ENCODE measurements at places on chromosomes 12 and 14. TPM values are rescaled to one million over a fixed set of nuclear protein-coding genes. Genes with fewer than 3 reads are reported as not detected.
A peak's percentile ranks its signal among the peaks of the same experiment; 100 is the strongest.

DNA sequence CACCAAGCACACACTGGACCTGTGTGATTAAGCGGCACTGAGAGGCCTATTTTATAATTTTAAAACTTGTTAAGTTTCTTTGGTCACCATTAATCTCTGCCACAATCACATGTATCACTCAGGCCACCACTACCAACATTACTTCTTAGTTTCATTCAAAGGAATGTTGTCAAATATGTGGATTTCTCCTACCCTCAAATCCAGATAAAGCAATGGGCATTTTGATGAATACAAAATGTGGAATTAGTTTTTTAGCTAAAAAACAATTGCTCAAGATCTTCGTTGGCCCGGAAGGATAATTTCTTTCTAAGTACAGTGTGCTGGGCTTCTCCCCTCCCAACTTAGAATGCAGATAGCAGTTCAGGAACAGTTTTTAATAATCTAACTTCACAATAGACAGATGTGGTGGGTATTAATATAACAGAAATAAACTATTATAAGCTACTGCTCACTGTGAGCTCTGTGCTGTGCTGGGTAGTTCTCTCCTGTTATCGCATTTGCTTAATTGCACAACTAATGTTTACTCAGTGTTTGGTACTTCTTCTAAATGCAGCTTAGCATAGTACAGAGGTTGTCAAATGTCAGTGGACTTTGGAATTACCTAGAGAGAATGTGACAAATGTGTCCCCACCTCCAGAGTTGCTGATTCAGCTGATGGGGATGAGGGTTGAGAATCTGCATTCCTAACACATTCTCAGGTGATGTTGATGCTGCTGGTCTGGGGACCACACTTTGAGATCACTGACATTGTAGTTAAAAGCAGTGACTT lies 266.7 kb upstream of the AMIGO2 start:
- DNase-seq, result no peak

GRCh38 chr14:72177251-72177650 lies 245.0 kb downstream of the RGS6 start:
- DNase-seq, result no peak

The ISM2 gene
- 0.44 TPM for total RNA-seq

GRCh38 chr14:100155049-100155621 lies 4.3 kb downstream of the DEGS2 start:
- DNase-seq, result no peak

- DNase-seq, result peak; percentile 40
Measured at GRCh38 chr12:116525418-116526001, 33.7 kb upstream of the MAP1LC3B2 start.

- DNase-seq, result no peak
Measured at GRCh38 chr12:110690127-110690430, 1.2 kb upstream of the HVCN1 start.

The RAD51AP1 gene
- total RNA-seq, result 0.44 TPM

- DNase-seq, result peak; percentile 37
Measured at GRCh38 chr14:91872011-91872501, 4.7 kb upstream of the TC2N start.

All from tibial nerve (tissue), 4 donors.